ENCODE measurements at places on chromosomes 16 and 17.

DNA sequence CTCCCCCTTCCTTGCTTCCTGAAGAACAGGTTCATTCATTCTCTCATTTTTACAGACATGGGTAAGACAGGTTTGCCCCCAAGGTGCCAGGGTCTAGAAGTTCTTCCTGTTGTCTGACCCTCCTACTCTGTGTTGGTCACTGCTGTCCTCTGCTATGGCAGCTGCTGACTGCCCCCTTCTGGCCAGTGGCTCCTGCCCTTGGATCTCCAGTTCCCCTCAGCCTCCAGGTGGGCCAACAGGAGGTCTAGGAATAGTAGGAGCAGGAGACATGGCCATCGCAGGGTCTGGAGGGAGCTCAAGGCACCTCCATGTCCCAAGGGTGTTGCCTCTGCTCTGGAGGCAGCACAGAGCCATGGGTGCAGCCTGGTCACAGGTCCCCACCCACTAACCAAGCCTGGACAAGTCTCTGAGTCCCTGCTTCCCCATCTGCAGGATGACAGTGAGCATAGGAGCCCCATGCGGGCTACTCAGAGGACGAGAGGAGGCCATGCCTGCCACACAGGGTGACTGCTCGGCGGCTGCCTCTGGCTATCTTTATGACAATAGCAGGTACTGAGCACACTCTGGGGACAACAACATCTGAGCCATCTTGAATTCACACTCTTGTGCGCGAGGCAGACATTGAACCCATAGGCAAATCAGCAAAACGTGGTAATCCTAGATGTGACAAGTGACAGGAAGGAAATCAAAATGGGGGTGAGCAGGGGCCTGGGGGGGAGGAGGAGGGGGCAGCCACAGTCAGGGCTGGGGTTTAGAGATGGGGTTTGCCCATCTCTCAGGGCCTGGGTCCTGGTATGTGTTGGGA lies 27.0 kb upstream of the NXPH3 start:
- no peak overlapping the region for H3K4me3 ChIP-seq
- H3K36me3 ChIP-seq = no peaks in the 10 kb centered on the region
- H3K27ac ChIP-seq = no peak overlapping the region
- H3K4me1 ChIP-seq = no peaks in the 10 kb centered on the region
- no peak for DNase-seq

DNA sequence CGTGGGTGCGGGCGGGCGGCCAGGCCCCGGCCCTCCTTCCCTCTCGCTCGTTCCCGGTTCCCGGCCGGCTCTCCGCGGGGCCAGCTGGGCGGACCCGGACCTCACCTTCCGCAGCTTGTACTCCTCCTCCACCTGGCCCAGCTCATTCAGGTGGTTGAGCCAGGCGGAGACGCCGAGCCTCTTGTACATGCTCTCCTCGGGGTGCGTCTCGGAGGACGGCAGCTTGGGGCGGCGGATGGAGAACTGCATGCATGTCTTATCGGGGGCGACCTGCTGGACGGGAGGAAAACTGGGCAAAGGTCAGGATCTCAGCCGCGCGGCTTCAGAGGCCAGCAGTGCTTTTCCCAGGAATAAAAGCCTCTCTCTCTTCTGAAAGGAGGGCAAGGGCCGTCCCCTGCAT lies 85.4 kb downstream of the TBC1D16 start:
- no peaks in the 10 kb centered on the region for H3K4me1 ChIP-seq
- H3K36me3 ChIP-seq = no peaks in the 10 kb centered on the region
- no peak overlapping the region for H3K4me3 ChIP-seq
- H3K27ac ChIP-seq = no peak overlapping the region
- no peak for DNase-seq

DNA sequence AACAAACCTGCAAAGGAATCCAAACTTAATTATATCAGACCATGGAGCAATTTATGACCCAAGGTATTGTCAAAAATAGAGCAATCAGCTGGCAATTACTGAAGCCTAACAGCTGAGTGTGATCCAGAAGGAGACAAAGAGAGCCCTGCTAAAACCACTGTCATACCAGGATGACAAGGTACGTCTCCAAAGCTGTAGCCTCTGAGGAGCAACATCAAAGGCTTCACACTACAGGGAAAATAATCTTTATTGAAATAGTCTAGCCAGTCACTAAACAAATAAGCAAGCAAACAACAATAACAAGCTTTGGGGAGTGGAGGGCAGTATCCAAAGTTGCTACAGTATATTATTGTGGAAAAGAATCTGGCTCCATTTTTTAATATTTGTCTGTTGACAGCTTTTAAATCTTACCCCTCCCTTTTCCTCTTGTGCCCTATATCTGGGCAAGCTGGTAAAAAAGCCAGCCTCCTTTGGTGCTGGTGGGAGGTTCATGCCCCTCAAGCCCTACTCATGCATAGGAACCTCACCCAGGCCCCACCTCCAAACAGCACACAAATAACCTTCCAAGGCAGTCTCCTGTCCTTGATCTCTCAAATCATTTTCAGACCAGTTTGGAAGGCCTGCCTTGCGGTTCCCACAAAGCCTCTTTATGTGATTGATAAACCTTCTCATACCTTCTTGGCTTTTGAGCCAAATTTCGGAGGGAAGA lies 73.7 kb downstream of the ITFG1 start:
- peaks cover 3% of the 10 kb centered on the region for H3K36me3 ChIP-seq
- no peak overlapping the region for H3K27ac ChIP-seq
- no peak overlapping the region for H3K4me3 ChIP-seq
- no peaks in the 10 kb centered on the region for H3K27me3 ChIP-seq

DNA sequence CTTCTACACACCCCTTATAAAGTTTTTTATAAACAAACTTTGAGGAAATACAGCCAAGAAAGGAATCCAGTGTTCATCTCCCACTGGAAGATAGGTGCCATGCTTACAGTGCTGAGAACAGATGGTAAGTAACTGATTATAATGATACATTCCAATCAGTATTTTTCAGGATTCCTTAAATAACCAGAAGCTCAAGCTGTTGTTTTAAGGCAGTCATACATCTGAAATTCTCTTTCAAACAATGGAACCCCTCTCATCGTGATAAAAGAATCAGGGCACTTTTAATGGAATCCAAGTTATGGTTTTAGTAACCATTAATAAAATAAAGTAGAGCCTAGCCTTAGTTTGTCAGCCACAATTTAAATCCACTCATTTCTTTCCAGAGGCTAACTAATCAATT lies 56.1 kb upstream of the STAC2 start:
- DNase-seq = no peak
- no peaks in the 10 kb centered on the region for H3K27me3 ChIP-seq
- H3K36me3 ChIP-seq = peaks cover 31% of the 10 kb centered on the region
- H3K4me3 ChIP-seq = no peak overlapping the region
- H3K27ac ChIP-seq = no peak overlapping the region

GRCh38 chr16:79162977-79163376 lies 437.6 kb downstream of the MAF start:
- no peak overlapping the region for H3K4me3 ChIP-seq
- H3K4me1 ChIP-seq = peaks cover 3% of the 10 kb centered on the region
- H3K27me3 ChIP-seq = no peaks in the 10 kb centered on the region
- H3K27ac ChIP-seq = no peak overlapping the region

- H3K27me3 ChIP-seq = no peaks in the 10 kb centered on the region
- H3K36me3 ChIP-seq = peaks cover 37% of the 10 kb centered on the region
- no peak overlapping the region for H3K27ac ChIP-seq
- H3K4me1 ChIP-seq = peaks cover 10% of the 10 kb centered on the region
- DNase-seq = no peak
- H3K4me3 ChIP-seq = no peak overlapping the region
Measured at GRCh38 chr17:44037471-44037870, 22.7 kb upstream of the TMEM101 start.

GRCh38 chr16:58243528-58244004 lies 45.7 kb upstream of the CSNK2A2 start:
- H3K4me3 ChIP-seq = no peak overlapping the region
- no peak for DNase-seq
- no peaks in the 10 kb centered on the region for H3K4me1 ChIP-seq
- peaks cover 22% of the 10 kb centered on the region for H3K27me3 ChIP-seq
- no peaks in the 10 kb centered on the region for H3K36me3 ChIP-seq

DNA sequence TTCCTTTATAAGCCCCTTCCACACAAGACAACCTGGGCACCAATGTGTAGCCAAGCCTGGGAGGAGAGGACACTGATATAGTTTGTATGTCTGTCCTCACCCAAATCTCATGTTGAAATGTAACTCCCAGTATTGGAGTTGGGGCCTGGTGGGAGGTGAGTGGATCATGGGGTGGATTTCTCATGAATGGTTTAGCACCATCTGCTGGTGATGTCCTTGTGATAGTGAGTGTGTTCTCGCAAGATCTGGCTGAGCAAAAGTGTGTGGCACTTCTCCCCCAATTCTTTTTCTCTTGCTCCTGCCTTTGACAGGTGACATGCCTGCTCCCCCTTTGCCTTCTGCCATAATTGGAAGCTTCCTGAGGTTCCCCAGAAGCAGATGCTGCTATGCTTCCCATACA lies 135.8 kb downstream of the USP31 start:
- no peaks in the 10 kb centered on the region for H3K4me1 ChIP-seq
- DNase-seq = no peak
- H3K27ac ChIP-seq = no peak overlapping the region
- H3K4me3 ChIP-seq = no peak overlapping the region
- no peaks in the 10 kb centered on the region for H3K36me3 ChIP-seq

DNA sequence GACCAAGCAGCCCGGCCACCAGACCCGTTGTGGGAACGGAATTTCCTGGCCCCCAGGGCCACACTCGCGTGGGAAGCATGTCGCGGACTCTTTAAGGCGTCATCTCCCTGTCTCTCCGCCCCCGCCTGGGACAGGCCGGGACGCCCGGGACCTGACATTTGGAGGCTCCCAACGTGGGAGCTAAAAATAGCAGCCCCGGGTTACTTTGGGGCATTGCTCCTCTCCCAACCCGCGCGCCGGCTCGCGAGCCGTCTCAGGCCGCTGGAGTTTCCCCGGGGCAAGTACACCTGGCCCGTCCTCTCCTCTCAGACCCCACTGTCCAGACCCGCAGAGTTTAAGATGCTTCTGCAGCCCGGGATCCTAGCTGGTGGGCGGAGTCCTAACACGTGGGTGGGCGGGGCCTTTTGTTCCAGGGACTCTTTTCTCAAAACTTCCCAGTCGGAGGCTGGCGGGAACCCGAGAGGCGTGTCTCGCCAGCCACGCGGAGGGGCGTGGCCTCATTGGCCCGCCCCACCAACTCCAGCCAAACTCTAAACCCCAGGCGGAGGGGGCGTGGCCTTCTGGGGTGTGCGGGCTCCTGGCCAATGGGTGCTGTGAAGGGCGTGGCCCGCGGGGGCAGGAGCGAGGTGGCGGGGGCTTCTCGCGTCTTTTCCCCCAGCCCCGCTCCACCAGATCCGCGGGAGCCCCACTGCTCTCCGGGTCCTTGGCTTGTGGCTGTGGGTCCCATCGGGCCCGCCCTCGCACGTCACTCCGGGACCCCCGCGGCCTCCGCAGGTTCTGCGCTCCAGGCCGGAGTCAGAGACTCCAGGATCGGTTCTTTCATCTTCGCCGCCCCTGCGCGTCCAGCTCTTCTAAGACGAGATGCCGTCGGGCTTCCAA lies at the start of gene SLC2A4:
TSS of gene SLC2A4 (plus strand) at position 645 of the 879 bp plus-strand sequence. CDS start at position 862, 217 bp downstream.
- peak within 1 kb of the TSS; percentile 48 for H3K4me3 ChIP-seq
- H3K36me3 ChIP-seq = no peaks in the 10 kb centered on the region
- peaks cover 21% of the 10 kb centered on the region for H3K4me1 ChIP-seq
- peaks cover 2% of the 10 kb centered on the region for H3K27me3 ChIP-seq
- peak; percentile 82 for DNase-seq
- no peak within 1 kb of the TSS for H3K27ac ChIP-seq

GRCh38 chr16:8889893-8890548 lies 7.9 kb downstream of the LITAFD start:
- H3K36me3 ChIP-seq = peaks cover 50% of the 10 kb centered on the region
- DNase-seq = no peak
- no peak overlapping the region for H3K4me3 ChIP-seq
- no peaks in the 10 kb centered on the region for H3K4me1 ChIP-seq
- no peak overlapping the region for H3K27ac ChIP-seq
- H3K27me3 ChIP-seq = no peaks in the 10 kb centered on the region

DNA sequence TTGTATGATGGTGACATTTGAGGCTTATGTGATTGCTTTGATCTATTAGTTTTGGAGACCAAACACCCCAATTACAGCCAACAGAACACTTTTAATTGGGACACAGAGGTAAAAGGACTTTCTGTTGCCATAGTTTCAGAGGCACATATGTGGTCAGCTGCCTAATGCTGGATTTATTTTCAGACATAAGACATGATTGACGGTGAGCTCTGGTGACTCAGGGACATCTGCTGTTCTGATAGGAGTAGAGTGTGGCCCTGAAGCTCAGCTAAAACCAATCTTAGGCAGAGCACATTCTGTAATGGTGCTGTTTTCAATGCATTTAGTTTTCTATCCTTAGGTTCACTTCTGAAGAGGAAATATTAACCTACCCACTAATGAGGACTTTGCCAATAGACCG lies 247.1 kb downstream of the UTP18 start:
- H3K4me3 ChIP-seq = no peak overlapping the region
- H3K4me1 ChIP-seq = no peaks in the 10 kb centered on the region
- H3K27me3 ChIP-seq = peaks cover 9% of the 10 kb centered on the region
- H3K27ac ChIP-seq = no peak overlapping the region

- no peak overlapping the region for H3K27ac ChIP-seq
- DNase-seq = no peak
- no peaks in the 10 kb centered on the region for H3K4me1 ChIP-seq
- no peaks in the 10 kb centered on the region for H3K27me3 ChIP-seq
Measured at GRCh38 chr16:72932050-72932449, 115.9 kb downstream of the ZFHX3 start.

DNA sequence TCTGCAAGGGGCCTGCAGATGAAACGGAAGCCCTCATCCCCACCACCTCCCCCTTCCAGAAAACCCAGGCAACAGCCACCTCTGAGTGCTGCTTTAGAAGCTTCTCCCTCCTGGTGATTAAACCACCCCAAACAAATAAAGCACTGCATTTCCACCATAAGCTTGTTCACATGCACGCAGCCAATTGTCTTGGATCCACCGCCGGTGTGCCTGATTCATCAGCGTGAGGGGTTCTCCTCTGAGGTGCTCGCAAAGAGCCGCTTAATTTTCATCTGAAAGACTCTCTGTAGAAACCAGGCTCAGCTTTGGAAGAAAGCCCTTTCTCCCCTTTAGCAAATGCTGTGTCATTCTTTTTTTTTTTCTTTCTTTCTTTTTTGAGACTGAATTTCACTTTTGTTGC lies 155.2 kb upstream of the EEF2KMT start:
- H3K27ac ChIP-seq = no peak overlapping the region
- H3K27me3 ChIP-seq = no peaks in the 10 kb centered on the region
- DNase-seq = no peak
- H3K4me3 ChIP-seq = no peak overlapping the region
- no peaks in the 10 kb centered on the region for H3K4me1 ChIP-seq

DNA sequence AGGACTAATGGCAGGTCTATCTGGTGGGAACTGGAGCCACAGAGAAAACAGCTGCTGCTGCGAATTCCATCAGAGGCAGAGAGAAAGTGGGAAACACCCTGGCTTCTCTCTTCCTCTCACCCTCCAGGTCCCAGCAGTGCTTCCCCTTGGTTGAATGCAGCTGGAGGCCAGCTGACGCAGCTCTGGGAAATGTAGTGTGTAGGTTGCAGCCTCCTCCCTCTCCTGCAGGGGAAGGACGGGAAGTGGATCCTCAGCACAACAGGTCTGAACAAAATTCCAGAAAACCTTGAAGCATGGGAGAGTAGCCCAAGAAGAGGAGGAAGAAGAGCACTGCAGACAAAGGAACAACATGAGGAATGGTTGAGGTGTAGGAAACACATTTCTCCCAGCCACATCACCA lies 67.8 kb upstream of the MMP2 start:
- H3K4me1 ChIP-seq = no peaks in the 10 kb centered on the region
- DNase-seq = no peak
- H3K36me3 ChIP-seq = no peaks in the 10 kb centered on the region
- H3K27me3 ChIP-seq = no peaks in the 10 kb centered on the region

GRCh38 chr17:81267390-81268067 lies 27.6 kb downstream of the SLC38A10 start:
- no peaks in the 10 kb centered on the region for H3K27me3 ChIP-seq
- peaks cover 66% of the 10 kb centered on the region for H3K36me3 ChIP-seq
- no peak for DNase-seq
- H3K27ac ChIP-seq = no peak overlapping the region
- no peak overlapping the region for H3K4me3 ChIP-seq
